ENCODE measurements at places on chromosomes 4 and X.
A peak's percentile ranks its signal among the peaks of the same experiment; 100 is the strongest.

DNA sequence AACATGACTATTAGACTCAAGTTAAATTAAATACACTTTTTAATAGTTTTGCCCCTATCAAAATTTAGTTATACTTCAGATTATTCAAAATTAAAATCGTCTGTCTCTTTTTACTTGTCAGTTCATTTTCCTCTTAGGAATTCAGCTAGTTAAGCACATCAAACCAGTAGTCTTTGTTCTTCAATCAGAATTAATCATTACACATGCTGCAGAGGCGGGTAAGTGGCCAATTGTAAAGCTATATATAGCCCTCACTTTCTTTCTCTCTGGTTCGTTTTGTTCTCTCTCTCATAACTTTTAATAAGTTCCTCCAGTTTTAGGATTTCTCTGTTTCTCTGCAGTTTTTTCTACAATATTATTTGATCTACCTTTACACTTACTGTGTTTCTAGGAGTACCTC is 359.1 kb upstream of the PABPC4L start:
- DNase-seq: no peak

DNA sequence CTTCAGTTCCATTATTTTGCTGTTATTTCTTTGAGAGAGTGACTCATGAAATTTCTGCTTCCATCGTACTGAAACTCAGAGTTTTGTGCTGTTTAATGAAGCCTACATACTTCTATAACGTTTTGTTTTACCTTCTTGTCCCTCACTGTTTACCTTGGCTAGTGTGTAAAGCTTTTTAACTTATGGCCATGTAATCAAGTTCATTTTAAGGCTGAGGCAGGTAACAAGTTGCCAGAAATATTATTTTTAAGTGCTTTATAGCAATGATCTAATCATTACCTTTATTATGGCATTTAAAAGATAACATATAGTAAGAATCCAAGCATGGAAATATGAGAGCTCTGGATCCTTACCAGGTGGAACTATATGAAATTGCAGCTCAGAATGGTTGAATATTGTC is 102.3 kb upstream of the FAT1 start:
- DNase-seq: no peak

- no peak for DNase-seq
These were observed 253.4 kb downstream of the EPHA5 start for GRCh38 chr4:65416891-65417290.

- DNase-seq: peak; percentile 49
These were observed 15.5 kb upstream of the CYLC1 start for GRCh38 chrX:83845397-83845796.

- no peak for DNase-seq
These were observed 33.6 kb downstream of the PTTG2 start for GRCh38 chr4:37993806-37994205.

GRCh38 chr4:124854968-124855367 is 142.4 kb upstream of the ANKRD50 start:
- DNase-seq: no peak

DNA sequence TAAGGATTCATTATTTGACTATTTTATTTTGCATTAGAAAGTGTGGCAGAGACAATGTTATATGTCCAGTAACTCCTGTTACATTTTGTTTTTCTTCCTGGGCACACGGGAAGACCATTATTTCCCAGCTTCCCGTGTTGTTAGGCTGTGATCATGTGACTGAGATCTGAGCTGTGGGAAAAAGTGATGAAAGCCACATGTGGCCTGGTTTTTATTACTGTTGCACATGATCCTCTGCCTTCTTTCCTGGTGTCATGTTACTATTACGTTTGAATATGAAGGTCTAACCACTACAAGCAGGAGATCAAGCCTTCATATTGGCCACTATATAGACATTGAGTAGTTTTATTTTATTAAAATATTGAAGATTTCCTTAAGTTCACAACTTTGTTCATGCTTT is 28.2 kb upstream of the MID1 start:
- DNase-seq: no peak

GRCh38 chr4:37639551-37640285 is 46.5 kb downstream of the RELL1 start:
- no peak for DNase-seq

DNA sequence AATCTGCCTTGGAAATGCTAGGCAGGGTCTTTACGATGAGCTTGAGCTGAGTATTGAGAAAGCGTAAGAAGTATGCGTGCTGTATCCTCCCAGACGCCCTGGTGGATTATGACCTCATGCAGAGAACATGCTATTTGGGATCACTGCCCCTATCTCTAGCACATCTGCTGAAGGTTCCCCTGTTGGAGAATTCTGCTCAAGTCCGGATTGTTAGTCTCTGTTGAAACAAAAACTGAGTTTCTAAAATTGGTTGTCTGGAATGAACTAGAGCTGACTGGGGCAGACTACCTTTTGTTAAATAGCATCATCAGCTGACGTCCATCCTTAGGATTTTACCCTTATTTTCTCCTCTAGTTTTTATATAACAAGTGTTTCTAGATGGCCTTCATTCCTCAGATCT is 7.5 kb downstream of the FHDC1 start:
- no peak for DNase-seq

- DNase-seq: no peak
These were observed 97.8 kb upstream of the SPRY1 start for GRCh38 chr4:123298801-123299200.

DNA sequence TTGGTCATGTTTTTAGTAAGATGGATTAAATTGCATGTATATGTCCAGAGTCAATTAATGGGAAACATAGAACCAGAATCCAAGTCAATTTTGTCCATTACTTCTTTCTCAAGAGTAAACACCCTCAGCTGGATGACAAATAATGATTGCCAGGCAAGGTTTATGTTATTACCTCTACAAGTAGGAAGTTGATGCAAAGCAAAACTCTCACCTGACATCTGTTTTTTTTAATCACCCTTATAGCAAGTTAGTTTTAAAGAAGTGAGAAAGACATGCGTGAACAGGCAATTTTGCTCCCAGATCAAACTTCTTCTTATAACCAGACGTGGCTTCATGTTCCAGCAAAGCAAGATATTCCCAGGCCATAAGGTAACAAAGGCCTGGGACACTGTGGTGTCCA is 348.5 kb upstream of the FTHL17 start:
- DNase-seq: no peak

GRCh38 chrX:136258951-136259350 is 7.8 kb upstream of the MAP7D3 start:
- DNase-seq: no peak

GRCh38 chrX:49122499-49122898 is 1.0 kb downstream of the GPKOW start:
- DNase-seq: no peak

- peak; percentile 16 for DNase-seq
These were observed 33.2 kb downstream of the RELL1 start for GRCh38 chr4:37652747-37653527.

- DNase-seq: peak; percentile 72
These were observed 45.6 kb downstream of the SMARCA5 start for GRCh38 chr4:143558823-143559756.

- peak; percentile 52 for DNase-seq
These were observed 205.3 kb downstream of the TENM3 start for GRCh38 chr4:182448281-182449151.

- no peak for DNase-seq
These were observed 52.9 kb upstream of the PAGE5 start for GRCh38 chrX:55167124-55167803.

- DNase-seq: peak; percentile 78
These were observed 14.1 kb downstream of the ZNF157 start for GRCh38 chrX:47384502-47384901.

DNA sequence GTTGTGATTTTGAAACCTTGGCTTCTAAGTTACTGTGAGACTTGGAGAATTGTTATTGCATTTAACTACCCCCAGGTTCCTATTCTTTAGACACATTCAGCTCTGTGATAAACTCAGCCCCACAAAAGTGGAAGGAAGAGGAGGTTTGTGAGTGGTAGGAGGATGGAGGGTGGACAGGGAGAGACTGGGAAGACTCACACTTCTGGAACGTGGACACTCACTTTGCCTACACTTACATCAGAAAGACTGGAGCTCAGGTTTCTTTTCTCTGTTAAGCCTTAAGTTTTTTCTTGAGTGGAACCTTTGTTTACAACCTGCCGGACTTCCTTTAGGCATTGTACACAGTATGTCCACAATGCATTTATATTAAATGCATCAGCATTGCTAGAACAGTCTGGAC is 99.0 kb downstream of the AREG start:
- no peak for DNase-seq

GRCh38 chr4:126223784-126224407 is 909.1 kb downstream of the FAT4 start:
- no peak for DNase-seq
